Stimulated activated CD4-positive, alpha-beta T cell treated with anti-CD3 and anti-CD28 coated beads, TNF-alpha, amount 100 ng/mL, for 1 hour (primary cell): ENCODE measurements at places on chromosomes 12 and 14.

- DNase-seq: no peak
Observed at GRCh38 chr12:114473717-114474116, 67.8 kb upstream of the TBX5 start.

GRCh38 chr12:53004178-53004577 is 2.1 kb upstream of the EIF4B start:
- DNase-seq: no peak

DNA sequence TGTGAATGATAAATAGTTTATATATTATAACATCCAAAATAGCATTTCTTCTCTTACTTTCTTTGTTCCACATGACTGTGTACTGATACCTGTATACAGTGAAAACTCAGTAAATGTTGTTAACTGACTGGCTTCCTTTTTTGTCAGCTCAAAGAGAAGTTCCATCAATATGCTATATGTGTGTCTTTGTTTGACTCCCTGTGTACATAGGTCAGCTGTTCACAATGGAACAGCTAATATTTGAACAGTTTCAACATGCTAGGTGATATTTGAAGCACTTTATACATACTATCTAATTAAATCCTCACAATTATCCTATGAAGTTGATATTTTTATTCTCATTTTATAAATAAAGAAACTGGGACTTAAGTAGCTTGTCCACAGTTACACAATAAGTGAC is 15.3 kb upstream of the KICS2 start:
- no peak for DNase-seq

GRCh38 chr12:114691763-114692185 is 7.8 kb upstream of the TBX3 start:
- no peak for DNase-seq

DNA sequence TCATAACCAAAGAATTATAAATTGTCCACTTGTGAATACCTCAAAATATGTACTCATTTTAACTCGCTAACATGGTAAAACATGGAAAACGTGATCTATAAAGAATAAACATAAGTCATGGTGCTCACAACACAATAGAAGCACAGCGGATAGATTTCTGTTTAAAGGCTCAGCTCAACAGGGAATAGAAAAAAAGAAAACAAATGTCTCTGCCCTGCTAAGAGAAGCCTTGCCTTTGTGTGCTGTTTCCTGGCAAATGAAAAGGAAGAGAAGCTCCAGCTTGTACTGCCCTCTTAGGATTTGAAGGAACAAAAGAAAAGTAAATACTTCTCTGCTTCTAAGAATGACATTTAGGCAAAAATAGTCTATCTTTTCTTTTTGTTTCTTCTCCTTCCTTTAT is 121.0 kb upstream of the KRR1 start:
- DNase-seq: no peak

GRCh38 chr12:49553512-49554088 is 14.3 kb downstream of the MCRS1 start:
- DNase-seq: no peak

GRCh38 chr12:129486931-129487330 is 416.9 kb downstream of the TMEM132D start:
- DNase-seq: no peak
